ENCODE measurements at places on chromosomes 16 and 17.

DNA sequence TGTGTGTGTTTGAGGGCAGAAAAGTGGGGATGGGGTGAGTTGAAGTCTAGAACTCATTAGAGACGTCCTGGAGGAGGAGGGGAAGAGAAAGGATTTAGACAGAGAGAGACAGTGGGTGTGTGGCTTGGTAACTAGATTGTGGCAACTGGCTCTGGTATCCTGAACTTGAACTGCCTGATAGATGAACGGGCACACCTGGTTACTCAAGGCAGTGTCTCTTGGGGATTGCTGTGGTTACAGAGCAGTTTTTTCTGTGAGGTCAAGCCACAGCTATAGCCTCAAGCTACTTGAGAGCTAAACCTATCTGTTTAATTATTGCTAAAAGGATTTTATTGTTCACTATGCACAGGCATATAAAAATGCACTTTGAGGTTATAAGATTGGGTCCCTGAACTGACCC, 29.8 kb upstream of the MYH2 start:
- DNase-seq = no peak

DNA sequence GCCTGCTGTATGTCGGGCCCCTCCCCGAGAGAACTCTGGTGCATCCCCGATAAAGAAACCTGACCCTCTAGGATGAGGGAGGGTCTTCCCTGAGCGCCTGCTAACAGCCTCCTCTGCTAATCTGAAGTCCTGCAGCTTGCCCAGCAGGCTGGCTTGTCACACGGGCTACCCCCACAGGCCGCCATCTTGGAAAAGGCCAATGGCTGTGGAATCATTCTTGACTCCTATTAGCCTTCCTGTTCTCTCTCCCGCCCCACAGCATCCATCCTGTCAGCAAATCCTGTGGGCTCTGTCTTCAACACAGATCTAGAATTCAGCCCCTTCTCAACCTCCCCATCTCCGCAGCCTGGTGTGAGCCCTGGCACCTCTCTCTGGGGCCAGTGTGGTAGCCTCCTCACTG, 12.0 kb downstream of the IL4R start:
- DNase-seq = no peak

- DNase-seq = peak; percentile 57
These were observed 39.7 kb upstream of the IRX3 start for GRCh38 chr16:54326266-54326662.

DNA sequence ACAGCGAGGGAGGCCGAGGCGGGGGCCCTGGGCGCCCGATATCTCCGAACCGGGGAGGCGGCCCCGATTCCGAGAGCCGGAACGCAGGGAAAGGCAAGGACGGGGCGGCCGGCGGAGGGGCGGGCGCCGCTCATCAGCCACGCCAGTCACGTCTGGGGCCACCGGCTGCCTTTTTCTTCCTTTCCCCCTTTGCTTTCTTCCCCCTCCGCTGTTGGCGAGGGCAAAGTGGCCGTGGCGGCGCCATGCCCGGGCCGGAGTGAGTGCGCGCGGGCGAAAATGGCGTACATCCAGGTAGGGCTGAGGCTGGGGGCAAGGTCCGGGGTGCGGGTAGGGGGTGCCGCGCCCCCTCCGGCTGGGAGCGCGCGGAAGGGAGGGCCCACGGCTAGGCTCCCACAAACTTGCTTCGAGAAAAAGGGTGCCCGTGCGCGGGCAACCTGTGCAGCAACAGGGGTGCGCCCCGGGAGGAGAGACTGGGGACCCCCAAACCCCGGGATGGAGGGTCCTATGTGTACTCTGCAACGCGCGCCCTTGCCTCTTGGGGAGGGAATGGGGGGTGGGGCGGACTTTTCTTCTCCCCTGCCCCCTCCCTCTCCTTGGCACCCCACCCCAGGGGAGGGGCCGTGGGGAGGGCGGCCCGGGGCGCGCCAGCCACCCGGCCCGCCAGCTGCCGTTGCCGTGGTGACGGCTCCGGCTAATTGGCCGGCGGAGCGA, 486 bp downstream of the SYT17 start:
- no peak for DNase-seq

GRCh38 chr16:52141871-52142270, 405.1 kb downstream of the TOX3 start:
- no peak for DNase-seq

GRCh38 chr16:52095471-52095870, 451.5 kb downstream of the TOX3 start:
- DNase-seq = no peak
